Activated CD4-positive, alpha-beta memory T cell treated with anti-CD3 and anti-CD28 coated beads for 36 hours (primary cell): ENCODE measurements at places on chromosomes 2 and 18.

DNA sequence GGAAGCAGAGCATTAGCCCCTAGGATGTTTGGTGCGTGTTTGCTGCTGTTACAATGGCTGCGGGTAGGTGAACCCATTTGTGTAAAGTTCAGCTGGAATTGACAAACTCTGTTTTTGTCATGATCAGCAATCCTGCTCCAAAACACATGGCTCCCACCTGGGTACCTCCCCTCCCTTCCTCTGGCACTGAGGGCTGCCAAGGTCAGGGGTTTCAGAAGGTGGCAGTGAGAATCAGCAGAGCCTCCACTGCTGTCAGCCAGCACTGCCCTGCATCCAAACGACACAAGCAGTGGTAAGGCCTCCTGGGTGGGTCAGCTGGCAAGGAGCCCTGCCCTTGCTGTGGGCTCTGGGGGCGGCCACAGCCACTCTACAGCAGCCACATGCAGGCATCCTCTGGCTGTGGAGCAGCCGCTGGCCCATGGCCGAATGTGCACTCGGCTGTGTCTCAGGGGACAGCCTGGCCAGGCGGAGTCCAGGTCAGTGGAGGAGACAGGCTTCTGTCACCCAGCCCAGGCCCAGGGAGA is 32.8 kb upstream of the LDLRAD4 start:
- no peak for DNase-seq

DNA sequence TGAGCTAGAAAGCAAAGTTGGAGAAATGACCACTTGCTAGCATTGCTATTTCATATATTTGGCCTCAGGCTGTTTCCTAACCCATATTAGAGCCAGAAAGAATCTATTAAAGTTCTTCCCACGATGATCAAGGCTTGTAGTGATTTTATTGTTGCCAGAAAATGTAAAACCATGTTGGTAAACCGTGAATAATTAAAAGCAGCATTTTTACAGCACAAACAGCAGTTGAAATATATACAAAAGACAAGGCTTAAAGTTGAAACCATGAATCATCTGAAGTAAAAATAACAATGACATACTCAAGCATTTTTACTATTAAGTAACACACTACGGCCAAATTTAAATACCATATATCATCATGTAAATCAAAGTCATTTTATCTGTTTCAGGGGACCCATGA is 27.7 kb upstream of the DSC3 start:
- no peak for DNase-seq

- no peak for DNase-seq
These were observed 195.6 kb upstream of the POU3F3 start for GRCh38 chr2:104658144-104658835.

GRCh38 chr18:37176621-37176934 is 347.7 kb downstream of the KIAA1328 start:
- no peak for DNase-seq

GRCh38 chr18:13500227-13500865 is 226.0 kb downstream of the FAM210A start:
- DNase-seq, result peak; percentile 27
